Spleen (tissue), 13 donors: ENCODE measurements at places on chromosomes 1 and 21. TPM values are rescaled to one million over a fixed set of nuclear protein-coding genes. Genes with fewer than 3 reads are reported as not detected.

Gene PRMT6
- 11.6 TPM for total RNA-seq

Gene TCP10L
- total RNA-seq, result 0.70 TPM

- DNase-seq, result no peak
Measured at GRCh38 chr1:112359961-112360767, 35.9 kb upstream of the CTTNBP2NL start.

- DNase-seq, result no peak
Measured at GRCh38 chr1:28756846-28757245, 20.1 kb downstream of the YTHDF2 start.

- peak; percentile 82 for DNase-seq
Measured at GRCh38 chr1:203340112-203340790, 10.7 kb downstream of the FMOD start.

DNA sequence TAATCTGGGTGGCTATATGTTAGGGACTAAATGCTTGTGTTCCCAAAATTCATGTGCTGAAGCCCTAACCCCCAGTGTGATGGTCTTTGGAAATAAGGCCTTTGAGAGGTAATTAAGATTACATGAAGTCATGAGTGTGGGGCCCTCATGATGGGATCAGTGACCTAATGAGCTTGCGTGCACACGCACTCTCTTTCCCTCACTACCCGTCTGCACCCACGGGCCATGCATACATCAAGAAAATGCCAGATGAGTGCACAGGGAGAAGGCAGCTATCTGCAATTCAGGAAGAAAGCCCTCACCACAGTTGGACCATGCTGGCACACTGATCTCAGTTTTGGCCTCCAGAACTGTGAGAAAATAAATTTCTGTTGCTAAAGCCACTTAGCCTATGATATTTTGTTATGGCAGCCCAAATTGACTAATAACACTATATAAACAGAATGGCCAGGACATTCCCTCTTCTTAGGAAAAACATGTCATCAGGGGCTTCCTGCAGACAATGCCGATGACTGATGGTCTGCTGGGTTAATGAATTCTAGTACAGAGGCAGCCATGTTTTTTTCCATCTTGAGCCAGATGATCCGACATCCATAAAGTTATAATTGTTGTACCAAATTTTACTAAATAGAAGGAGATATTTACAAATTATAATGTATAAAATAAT is 18.1 kb upstream of the MYOG start:
- DNase-seq, result no peak

DNA sequence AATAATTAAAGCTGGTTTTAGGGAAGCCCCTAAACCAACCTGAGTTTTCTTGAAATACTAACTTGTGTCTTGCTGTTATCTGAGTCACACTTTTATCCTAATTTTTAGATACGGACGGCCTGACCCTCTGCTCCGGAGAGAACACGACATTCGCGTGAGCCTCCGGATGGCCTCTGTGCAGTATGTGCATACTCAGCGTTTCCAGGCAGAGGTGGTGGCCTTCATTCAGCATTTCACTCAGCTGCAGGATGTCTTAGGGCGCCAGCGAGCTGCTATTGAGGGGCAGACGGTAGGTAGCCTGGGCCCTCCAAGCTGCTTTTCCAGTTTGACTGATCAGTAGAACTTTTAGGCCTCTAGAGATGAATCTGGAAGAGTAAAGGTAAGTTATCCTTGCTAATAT is 63.6 kb downstream of the VPS13D start:
- peak; percentile 71 for DNase-seq

DNA sequence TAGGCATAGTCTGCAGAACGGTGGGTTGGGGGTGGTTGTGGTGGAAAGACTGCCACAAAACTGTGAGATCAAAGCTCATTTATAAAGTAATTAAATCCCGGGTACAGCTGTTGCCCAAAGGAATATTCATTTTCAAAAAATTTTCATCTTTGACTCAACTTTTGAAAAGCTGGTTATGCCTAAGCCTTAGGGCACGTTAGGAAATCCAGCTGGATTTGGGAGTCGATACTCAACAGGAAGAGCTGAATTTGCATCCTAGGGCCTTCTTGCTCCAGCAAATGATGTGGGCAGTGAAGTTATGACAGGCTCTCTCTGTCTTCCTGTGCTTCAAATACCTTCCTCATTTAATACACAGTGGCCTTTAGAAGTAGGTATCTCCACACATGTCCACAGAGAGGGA is 31.7 kb downstream of the ZP4 start:
- DNase-seq, result no peak

GRCh38 chr1:15918962-15919715 is 56.8 kb downstream of the ZBTB17 start:
- no peak for DNase-seq
